Thyroid gland (tissue), 4 donors: ENCODE measurements at places on chromosomes 13 and 19.

DNA sequence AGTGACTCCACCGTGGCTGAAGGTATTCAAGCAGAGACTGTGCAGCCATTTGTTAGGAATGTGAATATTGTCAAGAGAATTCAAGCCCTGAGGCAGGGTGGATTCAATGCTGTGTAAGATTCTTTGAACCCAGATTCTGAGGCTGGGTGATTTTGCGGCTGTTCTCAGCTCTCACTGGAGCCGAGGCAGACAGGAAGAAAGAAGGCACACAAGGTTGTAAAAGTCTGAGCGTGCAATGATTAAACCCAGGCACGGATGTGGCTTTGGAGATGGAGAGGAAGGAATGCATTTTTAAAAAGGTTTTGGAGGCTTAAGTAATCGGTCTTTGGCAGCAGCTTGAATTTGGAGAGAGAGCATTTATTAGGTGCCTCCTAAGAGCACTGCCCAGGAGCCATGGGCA, 187.9 kb downstream of the KATNAL1 start:
- no peak for DNase-seq

DNA sequence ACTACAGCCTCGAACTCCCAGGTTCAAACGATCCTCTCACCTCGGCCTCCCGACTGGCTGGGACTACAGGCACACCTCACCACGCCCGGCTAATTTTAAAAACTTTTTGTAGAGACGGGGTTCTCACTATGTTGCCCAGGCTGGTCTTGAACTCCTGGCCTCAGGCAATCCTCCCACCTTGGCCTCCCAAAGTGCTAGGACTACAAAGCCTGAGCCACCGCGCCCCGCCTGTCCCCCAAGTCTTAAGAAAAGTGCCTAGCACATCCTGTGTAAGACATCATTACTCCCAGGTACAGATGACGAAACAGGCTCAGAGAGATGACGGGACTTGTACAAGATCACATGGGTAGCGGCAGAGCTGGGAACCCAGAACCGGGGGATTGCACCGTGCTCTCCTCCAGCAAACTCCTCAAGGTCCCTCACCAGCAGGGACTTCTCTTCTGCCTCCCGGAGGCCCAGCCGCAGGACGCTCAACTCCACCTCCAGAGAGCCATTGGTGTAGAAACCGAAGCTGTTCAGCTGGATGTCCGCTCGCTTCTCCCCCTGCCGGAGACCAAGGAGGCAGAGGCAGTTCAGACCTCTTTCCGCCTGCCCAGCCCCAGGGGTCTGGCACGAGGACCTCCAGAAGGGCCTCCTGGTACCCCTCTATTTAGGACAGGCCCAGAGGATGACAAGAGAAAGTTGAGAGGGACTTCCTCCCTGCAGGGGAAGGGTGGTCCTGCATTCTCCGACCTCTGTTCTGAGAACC, 1.0 kb downstream of the GPR108 start:
- DNase-seq: peak; percentile 68

GRCh38 chr19:13078897-13079541, 23.6 kb downstream of the LYL1 start:
- DNase-seq: peak; percentile 65

GRCh38 chr19:43711751-43712355, 4.0 kb upstream of the IRGC start:
- no peak for DNase-seq

GRCh38 chr19:3389876-3390371, 23.5 kb downstream of the NFIC start:
- peak; percentile 78 for DNase-seq

DNA sequence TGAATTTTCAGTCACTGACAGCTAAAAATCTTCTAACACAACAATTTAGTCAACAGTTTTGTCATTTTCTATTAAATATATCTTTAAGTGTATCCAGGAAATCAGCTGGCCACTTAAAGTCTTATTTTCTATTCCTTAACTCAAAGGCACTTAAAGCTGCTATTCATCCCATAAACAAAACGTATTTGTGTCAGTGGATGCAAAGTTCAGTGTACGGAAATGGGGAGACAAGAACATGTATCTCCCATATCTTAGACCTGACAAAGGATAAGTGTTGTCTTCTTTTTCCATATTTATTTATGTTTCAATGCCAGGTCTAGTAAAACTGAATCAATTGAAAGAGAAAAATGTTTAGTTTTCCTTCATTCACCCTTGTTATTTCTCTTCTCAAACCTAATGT, 409.8 kb upstream of the KLHL1 start:
- DNase-seq: no peak

DNA sequence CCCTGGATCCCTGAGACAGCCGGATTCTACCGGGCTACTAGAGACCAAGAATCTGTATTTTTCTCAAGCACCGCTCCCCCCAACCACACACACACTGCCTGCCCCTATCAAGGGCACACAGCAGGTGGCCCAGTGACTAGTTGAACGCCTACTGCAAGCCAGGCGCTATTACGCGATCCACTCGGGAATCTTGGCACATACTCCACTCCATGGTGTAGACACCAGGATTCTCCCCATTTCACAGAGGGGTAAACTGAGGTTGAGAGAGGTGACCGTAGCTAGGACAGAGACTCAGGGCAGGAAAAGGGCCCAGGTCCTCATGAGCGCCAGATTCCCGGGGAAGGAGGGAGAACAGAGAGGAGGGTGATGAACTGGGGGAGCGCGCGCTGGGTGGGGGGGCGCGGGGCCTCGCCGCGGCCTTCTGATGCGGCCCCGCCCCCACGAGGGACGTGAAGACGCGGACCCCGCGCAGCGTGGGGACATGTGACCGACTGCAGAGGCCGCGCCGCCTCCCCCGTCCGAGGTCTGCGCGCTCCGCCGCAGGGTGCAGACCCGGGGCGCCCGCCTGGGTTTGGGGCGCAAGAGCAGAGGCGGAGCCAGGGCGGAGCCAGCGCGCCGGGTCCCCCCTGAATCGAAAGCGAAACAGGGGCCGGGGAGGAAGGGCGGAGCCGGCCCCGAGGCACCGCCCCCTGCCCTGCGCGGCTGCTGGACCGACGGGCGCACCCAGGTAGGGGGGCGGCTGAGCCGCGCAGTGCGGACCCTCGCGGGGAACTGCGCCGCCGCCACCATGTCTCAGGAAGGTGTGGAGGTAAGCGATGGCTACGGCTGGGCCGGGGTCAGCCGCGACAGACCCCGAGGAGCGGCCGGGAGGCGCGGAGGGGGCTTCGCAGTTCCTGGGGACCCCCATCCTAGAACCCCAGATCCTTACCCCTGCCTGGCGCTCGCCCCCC, at the start of gene SHFL:
Gene SHFL (plus strand): TSS at position 677 of the 950 bp plus-strand sequence. CDS start 111 bp downstream, at position 788.
- DNase-seq: peak; percentile 72

- no peak for DNase-seq
These were observed 53.5 kb downstream of the IPO5 start for GRCh38 chr13:98007001-98007400.
